Fibroblast of pulmonary artery (primary cell): ENCODE measurements at places on chromosomes 1 and 21.

DNA sequence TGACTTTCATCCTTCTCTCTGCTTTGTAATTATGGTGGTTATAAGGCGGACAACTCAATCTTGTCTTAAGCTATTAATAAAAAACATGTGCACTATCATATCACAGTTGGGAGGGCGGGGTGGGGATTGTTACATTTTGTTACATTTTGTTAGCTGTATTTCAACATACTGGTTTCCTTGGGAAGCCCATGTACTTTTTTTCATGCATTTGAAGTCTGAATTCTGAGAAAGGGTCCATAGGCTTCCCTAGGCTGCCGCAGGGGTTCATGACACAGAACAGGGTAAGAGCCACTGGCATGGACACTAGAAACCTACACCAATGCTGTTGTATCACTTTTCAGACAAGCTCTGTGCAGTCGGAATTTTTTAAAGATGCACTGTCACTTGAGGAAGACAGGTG, 178.8 kb downstream of the ETS2 start:
- no peak for DNase-seq

GRCh38 chr1:155309423-155310021, 856 bp downstream of the FDPS start:
- no peak for DNase-seq

GRCh38 chr1:88579598-88579997, 104.5 kb upstream of the PKN2 start:
- no peak for DNase-seq

DNA sequence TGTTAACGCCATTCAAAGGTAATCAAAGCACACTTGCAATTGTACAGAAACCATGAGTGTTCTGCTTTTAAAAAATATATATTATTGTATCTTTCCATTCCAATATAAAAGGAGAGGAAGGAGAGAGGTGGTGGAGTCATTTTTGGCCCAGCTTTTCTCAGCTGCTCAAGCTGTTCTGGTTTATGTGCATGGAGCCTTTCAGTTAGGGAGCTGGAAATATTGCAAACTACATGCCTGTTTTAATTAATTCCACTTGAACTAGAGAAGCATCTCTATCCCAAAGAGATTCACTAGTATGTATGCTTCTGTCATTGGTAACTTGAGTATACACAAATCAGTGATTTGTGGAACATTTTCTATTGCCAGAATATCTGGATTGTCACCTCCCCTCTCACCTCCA, 28.5 kb upstream of the C1orf105 start:
- DNase-seq: no peak

DNA sequence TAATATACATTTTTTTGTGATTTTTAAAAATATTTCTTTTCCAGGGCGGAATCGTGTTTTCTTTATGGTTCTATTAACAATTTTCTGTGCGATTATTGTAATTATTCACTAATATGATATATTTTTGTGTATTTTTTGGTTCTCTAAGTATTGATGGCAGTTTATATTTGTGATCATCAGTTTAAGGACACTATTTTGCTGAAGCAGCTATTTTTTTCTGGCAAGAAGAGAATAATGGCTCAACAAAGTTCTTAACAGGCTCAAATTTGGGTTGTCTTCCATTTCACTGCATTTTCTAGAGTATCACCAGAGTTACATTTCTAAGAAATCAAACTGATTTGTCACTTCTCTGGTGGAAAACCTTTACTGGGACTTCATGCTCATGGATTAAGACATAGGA, 178.4 kb downstream of the HS2ST1 start:
- no peak for DNase-seq

GRCh38 chr1:156546267-156546666, 26.1 kb downstream of the IQGAP3 start:
- DNase-seq: no peak

DNA sequence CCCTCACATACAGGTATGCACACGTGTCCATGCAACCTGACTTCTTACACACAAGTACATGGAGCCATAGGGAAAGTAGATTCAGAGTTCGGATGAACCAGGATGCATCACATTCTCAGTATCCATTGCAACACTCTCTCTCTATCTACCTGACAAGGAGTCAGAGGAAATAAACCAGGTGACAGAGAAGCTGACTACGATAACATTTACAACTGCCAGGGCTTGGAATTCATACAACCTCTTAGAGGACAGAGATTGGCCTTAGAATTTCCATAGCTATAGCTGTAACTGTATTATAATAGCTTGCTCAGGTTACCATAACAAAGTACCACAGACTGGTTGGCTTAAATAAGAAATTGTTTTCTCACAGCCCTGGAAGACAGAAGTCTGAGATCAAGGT, 116.9 kb upstream of the PALMD start:
- no peak for DNase-seq

DNA sequence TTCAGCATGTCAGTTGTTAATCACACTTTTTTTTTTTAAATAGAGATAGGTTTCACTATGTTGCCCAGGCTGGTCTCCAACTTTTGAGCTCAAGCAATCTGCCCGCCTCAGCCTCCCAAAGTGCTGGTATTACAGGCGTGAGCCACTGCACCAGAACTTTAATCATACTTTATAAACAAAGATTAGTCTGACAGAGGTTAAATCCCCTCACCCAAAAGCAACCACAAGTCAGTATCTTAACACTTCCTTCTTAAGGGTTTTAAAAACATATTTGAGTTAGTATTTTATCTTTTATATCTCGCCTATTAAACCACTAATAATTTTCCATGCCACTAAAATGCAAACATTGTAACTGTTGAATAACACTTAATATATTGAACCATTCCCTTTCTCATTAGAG, 70.2 kb downstream of the COP1 start:
- no peak for DNase-seq

DNA sequence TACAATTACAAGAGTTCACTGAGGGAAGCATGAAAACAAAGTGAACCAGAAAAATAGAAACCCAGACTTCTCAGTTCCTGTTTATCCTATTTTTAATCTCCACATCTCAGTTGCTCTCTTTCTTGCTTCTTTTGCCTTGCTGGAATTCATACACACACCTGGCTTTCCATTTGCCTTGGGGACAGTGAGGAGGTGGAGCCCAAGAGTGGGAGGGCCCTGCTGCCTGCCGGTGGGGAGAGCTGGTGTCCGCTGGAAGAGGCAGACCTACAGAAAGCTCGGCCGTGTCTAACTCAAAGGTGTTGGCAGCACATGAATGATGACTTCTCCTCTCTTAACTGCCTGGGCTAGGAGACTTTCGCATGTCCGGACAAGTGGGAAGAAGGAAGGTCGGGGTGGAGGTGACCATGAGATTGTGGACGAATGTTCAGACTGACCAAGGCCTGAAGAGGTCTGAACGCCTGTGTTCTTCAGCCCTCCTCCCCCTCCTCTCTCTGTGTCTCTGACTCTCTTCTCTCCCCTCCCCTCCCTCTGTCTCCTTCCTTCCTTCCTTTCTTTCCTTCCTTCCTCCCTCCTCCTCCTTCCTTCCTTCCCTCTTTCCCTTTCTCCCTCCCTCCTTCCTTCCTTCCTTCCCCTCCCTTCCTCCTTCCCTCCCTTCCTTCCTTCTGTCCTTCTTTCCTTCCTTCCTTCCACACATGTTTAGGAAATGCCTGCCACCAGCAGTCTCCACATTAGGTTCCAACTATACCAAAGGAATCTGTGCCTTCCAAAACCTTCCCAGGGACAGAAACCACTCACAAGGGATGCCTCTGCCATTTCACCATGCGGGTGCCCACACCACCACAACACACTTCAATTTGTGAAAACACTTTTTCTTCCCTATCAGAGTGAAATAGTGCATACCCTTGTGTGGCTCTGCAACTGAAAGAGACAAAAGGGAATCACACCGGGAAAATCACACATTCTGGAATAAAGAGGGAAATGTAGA, 157.3 kb upstream of the RUNX1 start:
- DNase-seq: no peak

DNA sequence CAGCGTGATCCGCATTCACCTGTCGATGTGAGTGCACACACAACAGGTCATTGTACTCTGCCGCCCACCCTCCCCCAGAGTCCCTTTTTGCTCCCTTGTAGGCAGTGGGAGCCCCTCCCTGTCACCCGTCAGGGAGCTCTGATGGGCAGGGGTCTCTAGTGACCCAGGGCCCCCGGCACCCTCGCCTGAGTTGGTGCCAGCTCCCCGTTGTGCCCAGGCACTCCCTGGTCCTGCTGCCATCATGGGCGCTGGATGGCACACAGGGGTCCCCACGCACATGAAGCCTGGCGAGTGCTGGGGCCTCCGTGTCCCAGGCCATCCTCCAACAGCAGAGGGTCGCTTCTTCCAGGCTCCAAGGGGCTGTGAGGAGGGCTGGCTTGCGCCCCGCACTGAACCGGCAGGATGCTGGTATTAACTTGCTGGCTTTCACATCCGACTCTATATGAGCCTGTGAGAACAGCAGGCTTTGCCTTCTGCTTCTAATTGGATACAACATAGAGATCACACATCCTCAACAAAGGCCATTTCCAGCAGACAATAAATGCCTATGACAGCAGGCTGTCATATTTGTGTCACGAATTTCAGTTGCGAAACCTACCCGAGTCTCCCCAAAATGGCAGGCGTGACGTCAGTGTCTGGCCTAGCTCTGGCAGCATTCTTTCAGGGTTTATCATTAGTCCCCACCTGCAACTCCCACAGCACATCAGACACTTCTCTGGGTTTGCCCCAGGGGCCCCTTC, 35.4 kb downstream of the KIAA1614 start:
- peak; percentile 51 for DNase-seq

DNA sequence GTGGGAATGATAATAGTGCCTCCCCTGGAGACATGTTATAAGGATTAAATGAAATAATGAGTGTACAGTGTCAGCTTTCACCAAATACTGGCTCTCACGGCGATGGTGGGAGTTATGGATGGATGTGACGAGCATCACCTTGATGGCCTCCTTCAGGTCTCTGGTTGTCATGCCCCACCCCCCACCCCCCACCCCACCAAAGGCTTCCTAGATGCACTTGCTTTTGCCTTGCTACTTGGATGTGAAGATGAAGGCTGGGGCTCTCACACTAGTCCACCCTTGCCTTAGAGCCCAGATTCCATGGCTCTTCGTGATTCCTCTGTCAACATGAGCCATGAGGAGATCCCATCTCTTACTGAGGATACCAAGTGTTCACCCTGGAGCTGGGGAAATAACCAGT, 412.3 kb downstream of the NPHP4 start:
- DNase-seq: no peak

DNA sequence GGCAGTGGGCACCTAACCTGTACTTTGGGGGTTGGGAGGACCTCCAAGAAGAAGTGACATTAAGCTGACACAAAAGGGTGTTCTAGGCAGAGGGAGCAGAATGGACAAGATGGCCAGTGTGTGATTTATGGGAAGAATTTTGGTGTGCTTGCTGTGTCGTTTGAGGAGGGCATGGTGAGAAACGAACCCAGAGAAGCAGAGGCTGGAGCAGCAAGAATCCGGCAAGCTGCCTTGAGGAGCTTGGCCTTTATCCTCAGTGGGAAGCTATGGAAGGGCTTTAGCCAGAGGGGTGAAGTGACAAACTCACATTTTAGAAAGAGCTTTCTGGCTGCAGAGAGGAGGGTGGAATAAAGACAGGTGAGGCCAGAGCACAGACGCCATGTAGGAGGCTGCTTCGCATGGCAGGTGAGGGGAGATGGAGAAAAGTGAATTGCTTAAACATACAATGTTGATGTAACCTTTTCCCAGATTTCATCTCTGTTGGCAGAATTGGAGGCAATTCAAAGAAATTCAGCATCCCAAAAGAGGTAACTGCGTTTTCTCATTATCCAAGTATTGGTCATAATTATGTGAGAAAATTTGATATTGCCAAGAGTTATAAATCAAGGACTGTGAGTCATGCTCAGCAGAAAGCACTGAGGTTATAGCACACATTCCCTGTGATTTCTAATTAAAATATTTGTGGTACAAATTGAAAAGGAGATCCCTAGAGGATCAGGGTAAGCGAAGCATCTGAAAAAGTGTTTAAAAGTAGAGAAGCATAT, 26.5 kb downstream of the TRIM45 start:
- DNase-seq: no peak

DNA sequence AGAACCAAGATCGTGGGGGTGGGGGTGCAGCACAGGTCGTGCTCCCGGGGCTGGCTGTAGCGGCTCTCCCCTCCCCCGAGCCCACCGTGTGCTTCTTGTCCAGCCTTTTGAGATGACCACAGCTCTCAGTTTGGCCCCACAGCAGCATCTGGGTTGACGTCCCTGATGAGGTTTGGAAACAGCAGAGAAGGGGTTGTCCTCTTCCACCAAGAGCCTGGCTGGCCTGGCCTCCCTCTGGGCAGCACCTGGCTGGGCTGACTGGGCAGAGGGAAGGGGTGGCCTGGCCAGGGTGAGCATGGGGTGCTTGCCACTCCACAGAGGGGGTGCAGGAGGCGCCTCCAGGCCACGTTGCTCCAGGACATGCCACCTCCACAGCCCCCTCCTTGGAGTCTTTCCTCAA, 61.5 kb downstream of the SKI start:
- no peak for DNase-seq

DNA sequence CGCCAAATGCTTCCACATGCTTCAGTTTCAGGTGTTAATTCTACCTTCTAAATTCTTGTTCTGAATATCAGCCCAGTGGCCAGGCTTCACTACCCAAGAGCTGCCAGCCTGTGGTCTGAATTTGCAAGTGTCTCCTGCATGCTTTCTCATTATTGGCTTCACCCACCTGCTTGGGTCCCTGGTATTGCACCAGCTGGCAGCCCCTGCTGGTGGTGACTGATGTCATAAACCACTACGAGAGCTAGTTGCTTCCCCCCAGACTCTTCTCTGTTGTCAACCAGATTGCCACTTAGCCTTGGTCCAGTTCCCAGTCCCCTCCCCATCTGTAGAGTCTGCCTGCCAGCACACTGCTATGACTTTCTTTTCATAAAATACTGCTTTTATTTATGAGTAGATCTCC, 197.7 kb upstream of the DUSP10 start:
- no peak for DNase-seq

DNA sequence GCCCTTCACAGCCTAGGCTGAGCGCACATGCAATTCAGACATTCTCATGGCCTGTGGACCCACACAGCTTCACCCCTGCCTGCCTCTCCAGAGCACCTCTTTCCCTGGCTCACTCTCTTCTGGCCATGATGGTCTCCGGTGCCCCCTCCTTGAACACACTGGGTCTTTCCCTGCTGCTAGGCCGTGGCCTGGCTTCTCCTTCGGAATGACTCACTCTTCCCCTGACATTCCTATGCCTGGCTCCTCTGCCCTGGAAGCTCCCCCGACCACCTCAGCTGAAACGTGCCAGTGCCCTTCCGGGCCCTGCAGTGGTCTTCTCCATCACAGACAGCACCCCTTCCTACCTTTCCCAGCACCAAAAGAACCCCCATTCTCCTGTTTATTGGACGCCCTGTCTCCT, 28.3 kb downstream of the EPHA8 start:
- DNase-seq: no peak

DNA sequence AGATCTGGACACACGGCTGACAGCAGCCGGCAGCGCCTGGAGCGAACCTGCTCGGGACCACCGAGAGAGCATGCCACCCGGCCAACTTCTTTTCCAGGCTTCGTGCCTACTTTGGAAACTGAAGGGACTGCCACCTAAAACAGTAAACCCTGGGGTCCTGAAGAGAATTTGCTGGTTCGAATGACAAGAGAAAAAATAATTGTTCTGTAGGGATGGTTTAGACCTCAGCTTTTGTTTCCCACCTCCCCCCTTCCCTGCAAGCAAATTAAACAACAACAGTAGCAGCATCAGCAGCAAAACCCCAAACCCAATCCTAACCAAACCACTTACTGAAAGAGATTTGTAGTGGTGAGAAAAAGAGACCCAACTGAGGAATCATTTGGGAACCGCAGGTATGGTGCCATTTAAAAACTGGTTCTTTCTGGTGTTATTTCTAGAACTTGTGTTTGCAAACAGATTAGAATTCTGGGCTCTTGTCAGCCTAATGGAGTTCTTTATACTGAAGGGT, 105.6 kb downstream of the LEPR start:
- no peak for DNase-seq
